ENCODE measurements at places on chromosomes 11 and 22.

GRCh38 chr22:45323695-45324094, 14.0 kb downstream of the FAM118A start:
- DNase-seq: no peak

- no peak for DNase-seq
These were observed 3.5 kb upstream of the TPBGL start for GRCh38 chr11:75237050-75237449.

DNA sequence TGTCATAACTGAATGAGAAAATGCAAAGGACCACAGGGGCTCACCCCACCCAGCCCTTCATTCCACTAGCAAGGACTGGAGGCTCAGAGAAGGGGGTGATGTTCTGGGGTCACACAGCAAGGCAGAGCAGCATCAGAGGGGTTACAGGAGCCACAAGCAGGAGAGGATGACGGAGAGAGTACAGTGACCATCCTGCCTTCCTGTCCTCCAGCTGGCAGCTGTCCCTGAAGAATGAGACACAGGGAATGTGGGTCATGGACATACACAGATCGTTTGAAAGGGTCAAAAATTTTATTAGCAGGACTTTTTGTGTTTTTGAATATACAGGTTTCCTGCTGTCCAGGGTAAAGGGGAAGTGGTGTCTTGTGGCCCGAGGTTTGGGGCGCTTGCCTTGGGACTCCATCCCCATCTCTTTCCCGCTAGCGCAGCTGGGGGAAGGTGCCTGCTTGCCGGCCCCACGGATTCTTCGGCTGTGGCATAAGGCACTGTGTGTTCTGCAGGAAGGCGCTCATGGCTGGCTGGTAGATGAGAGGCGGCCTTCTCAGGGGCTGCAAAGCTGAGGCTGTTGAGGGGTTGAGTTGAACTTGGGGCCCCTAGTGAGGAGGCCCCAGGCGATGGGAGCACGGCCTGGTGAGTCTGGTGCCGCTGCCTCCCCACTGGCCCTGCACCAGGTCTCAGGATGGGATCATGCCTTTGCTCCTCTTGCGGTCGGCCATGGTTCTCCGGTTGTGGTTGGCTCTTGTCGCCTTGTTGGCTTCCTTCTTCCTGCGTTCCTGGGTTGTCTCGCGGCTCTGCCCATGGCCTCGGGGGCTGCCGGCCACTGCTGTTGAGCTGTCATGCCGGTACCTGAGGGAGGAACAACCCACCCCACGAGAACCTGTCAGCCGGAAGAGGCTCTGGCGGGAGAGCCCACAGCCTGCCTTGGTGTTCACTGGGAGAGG, 21.4 kb downstream of the UQCR10 start:
- DNase-seq: no peak

- DNase-seq: no peak
These were observed 5.5 kb downstream of the FGF19 start for GRCh38 chr11:69698362-69698761.

DNA sequence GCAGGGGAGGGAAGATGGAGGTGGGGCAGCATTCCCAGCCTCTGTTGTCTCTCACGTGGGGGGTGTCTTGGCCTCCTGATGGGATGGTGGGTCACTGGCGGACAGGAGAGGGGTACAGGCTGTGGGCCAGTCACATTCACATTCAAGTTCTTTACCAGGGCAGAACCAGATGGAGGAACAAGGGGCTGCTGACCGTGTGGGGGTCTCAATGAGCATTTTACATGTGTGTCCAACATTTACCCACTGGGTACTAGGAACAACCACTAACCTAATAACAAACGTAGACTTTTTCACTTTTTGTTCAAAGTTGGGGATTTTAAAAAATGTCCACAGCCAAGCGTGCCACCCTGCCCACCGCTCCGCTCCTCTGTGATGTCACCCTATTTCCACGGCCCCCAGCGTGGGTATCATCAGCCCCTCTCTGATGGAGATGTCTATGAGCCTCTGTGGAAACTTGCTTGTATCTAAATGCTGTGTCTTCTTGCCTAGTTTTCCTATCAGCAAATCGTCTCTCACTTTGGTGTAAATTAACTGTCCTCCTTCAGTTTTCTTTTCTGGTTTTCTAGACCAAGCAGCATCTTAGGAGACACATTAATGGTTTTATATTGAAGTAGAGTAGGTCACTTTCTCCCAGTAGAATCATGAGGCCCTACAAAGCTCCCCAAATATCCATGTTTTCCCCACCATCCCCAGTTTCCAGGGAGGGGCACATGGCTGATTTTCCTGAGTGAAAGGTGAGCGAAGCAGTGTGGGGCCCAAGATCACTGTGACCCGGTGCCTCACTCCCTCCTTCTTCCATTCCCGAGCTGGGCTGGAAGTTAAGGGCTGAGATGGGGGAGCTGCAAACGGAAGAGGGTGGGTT, 936.7 kb downstream of the BRD1 start:
- no peak for DNase-seq

DNA sequence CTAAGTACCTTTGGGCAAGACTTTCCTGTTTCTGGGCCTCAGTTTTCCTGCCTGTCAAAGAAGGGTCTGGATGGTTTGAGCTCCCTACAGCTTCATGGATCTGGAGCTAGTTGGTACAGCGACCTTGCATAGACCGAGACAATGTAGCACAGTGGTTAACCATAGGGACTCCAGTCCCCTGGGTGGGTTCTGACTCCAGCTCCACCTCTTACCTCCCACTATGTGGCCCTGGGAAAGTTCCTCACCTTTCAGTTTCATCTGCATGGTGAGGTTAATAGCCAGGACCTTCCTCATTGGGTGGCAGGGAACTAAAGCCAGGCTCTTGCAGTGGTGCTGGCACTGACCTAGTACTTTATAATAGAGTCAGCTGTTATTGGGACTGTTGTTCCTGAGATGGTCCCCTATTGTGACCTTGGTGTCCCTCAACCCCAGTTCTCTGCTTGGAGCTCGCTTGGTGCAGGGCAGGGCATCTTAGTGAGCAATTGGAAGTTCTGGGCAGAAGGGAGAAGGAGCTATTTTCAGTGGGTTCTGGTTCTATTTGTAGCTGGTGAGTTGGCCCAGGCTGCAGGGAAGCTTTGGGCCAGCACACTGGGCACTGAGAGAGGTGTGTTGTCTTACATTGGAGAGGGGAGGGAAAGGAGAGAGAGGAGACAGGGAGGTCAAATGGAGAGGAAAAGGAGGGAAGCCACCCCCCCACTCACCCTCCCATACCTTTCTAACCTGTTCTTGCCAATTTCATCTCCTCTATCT, 10.7 kb upstream of the MTMR3 start:
- DNase-seq: no peak

DNA sequence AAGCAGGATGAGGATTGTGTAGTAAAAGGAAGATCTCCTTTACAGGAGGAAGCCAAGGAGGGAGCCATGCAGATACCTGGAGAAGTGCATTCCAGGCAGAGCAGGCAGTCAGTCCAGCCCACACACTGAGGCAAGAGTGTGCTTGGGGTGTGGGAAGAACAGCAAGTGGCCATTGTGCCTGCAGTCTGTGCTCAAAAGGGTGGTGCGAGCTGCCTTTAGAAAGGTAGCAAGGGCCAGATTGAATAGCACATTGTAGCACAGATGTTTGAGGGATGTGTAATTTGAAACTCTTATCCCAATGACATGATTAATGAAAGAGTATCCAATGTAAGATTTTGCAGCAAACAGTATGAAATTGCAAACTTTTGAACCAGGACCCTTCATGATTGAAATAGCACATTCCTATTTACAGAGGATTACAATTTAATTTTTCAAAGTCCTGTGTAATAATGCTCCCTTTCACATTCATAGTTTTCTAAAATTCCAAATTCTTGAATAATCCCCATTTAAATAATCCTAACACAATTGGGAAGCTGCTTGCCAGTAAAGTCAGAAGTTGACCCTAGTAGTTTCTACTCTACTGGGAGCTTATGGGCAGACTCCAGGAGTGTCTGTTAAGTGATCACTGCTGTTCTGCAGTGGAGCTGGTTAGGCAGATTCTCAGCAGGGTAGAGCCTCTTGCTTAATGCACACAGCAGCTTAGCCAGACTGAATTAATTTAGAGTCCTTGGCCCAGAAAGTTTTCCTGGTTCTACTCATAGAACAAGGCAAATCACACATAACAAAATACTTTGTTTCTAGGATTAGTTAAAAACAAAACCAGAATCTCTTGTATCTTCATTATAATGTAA, 78.1 kb downstream of the CYB5R2 start:
- no peak for DNase-seq

- no peak for DNase-seq
These were observed 484.7 kb downstream of the INSC start for GRCh38 chr11:15599376-15599775.

DNA sequence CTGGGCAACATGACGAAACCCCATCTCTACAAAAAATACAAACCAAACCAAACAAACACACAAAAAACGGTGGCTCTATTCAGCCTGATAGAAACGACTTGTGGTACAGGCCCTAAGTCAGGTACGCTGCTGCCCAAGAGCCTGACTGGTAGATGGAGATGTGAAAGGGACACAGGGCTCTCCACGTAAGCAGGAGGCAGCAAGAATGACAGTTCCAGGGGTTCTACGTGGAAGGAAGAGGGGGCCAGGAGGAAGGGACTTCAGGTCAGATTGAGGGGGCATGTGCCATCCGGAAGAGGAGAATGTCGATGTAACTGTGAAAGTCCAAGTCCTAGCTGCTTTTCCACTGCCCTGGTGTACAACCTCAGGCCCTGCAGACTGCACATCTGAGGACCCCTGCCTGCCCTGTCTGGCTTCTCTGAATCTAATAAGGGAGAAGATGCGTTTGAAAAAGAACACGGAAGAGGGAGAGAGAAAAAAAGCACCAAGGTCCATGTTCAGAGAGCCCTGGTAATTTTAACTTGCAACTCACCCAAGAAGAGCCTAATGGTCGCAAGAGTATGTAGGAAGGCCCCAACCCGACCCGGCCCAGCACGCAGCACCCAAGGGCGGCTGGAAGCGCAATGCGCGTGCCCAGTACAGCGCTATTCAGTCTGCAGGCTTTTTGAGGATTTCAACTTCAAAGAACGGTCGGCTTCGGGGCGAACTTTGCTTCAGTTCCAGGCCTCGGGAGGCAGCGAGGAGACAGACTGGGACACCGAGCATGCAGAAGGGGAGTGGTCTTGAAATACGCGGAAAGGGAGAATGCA, 909 bp upstream of the ZNRD2 start:
- no peak for DNase-seq

GRCh38 chr22:38413085-38414008, 41.7 kb downstream of the KCNJ4 start:
- no peak for DNase-seq

- DNase-seq: no peak
These were observed 15.3 kb downstream of the PTS start for GRCh38 chr11:112241486-112241885.

DNA sequence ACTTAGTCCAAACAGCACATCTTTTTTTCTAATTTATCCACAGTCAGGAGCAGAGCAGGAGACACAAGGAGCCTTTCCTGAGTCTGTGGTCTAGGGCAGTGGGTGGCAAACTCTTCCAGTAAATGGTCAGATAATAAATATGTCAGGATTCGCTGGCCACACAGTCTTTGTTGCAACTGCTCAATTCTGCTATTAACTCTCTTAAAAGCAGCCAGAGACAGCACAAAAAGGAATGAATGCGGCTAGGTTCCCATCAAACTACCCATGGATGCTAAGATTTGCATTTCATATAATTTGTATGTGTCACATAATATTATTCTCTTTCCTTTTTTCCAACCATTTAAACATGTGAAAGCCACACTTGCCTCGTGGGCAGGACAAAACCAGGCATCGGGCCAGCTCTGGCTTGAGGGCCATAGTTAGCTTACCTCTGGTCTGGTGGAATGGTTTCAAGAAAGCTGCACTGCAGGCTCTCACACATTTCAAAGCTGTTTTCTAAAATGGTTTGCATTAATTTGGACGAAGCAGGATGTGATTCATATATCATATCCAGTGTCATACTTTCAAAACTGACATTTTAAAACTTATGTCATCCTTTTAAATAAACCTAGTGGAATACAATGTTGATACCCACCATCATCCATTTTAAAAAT, 64.7 kb upstream of the CD5 start:
- no peak for DNase-seq

GRCh38 chr11:93054279-93054678, 84.8 kb downstream of the MTNR1B start:
- no peak for DNase-seq

DNA sequence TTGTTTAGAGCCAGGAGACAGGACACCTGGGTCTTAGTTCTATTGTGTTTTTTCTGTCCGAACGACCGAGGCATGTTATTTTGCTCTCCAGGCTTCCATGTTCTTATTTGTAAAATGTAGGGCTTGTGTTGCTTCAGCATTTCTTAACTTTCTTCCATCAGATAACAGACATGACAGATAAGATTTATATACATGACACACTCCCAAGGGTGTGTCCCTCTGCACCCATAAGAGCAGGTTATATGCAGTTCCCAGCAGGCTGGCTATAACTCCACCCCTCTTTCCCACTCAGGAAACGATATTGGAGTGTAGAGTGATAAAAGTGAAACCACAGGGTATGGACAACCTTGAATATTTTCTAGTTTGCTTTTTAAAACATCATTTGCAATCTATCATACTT, 65.8 kb downstream of the APIP start:
- DNase-seq: no peak

DNA sequence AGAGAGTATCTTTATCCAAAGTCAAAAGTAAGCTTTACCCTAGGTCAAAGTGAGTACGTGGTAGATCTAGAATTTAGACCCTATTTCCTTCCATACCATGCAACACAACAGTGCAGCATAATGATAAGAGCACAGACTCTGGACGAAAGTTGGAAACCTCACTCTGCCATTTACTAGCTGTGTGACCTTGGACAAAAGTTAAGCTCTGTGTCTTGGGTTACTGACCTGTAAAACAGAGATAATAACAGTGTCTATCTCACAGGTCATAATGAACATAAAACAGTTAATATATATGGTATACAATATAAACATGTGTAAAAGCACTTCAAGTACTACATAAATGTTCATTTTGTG, 13.6 kb upstream of the CHRNA10 start:
- no peak for DNase-seq
